ENCODE measurements at places on chromosomes 1 and 21.

DNA sequence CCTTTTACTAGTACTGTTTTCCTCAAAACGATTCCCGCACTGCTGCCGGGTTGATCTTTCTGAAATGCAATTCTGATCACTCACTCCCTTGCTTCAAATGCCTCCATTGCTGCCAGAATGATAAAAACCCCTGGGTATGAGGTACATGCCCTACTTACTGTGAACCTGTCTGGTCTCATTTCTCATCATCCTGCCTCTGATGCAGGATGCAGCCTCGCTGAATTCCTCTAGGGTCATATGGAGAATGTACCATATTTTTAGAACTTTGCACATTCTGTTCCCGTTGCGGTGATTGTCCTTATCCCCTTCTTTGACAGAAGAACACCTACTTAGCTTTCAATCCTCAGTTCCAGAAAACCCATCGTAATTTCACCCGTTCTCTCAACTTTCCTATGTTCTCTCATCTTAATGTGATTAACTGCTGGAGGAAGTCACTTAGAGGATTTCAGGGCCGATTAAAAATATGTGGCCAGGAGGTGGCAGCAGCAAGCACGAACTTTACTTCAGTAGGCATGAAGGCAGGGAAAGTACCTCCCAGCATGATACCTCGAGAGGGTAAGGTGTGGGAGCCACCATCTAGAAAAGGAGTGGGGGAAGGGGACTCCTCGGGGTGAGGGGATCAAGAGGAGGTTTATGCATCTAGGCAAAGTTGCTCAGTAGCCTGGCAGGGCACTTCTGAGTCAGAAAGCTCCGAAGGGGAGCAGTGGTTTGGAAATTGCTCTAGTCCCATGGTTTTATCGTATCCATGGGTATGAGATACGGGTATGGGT lies 361.5 kb upstream of the ZP4 start:
- DNase-seq: peak; percentile 72

DNA sequence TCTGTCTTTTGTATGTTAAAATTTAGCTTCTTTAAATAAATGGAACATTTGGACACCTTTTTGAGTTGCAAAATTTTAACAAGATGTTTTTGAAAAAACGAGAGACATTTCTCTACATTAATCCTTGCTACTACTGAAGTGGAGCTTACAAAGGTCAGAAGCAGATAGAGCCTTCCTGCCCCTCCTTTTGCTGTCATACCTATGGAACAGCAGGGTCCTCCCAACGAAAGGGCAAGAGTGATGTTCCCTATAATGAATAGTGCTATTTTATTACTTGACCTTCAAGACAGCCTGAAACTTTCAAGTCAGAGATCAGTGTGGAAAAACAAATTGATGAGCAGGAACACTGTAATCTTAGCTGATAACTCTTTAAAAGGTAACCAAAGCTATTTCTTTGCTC lies 1538.9 kb downstream of the PLA2G4A start:
- no peak for DNase-seq

DNA sequence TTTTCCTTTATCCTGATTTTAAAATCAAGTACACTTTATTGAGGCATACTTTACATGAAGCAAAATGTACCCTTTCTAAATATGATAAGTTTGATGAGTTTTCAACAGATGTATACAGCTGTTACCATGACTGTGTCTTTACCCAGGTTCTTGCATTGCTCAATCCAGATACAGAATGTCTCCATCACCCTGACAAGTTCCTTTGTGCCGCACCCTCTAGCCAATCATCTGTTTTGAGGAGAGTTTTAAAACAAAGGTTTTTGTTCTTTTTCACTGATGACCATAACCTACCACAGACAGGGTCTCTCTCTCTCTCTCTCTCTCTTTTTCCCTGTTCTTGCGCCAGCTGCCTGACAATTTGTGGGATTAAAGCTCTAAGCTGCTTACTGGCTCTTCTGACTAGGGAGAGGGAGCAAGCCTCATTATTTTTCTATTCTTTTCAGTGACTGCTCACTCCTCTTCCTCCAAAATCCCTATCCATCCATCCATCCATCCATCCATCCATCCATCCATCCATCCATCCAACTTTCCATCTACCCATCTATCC lies 1.2 kb upstream of the KCNE1 start:
- no peak for DNase-seq

- no peak for DNase-seq
Observed at GRCh38 chr1:14924455-14925331, 228.9 kb upstream of the TMEM51 start.

GRCh38 chr1:18058981-18059605 lies 48.5 kb upstream of the IGSF21 start:
- DNase-seq: no peak

- DNase-seq: no peak
Observed at GRCh38 chr1:205535866-205536758, 31.6 kb downstream of the CDK18 start.

GRCh38 chr1:97820470-97821188 lies 100.2 kb downstream of the DPYD start:
- DNase-seq: peak; percentile 63

DNA sequence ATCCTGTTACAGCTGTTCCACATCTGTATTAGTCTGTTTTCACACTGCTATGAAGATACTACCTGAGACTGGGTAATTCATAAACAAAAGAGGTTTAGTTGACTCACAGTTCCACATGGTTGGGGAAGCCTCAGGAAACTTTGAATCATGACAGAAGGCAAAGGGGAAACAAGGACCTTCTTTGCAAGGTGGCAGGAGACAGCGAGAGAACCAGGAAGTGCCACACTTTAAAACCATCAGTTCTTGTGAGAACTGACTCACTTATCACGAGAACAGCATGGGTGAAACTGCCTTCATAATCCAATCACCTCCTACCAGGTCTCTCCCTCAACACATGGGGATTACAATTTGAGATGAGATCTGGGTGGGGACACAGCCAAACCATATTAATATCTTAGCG lies 110.3 kb upstream of the TRABD2B start:
- no peak for DNase-seq

DNA sequence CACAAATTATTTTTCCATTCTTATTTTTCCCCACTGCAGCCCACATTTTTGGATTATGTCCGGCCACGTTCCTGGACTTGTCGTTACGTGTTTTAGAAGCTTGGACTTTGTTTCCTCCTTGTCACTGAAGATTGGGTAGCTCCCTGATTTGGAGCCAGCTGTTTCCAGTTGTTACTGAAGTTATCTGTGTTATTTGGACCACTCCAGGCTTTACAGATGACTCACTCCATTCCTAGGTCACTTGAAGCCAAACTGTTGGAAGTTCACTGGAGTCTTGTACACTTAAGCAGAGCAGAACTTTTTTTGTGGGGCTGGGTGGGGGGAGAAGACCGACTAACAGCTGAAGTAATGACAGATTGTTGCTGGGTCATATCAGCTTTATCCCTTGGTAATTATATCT lies 12.2 kb upstream of the AXDND1 start:
- no peak for DNase-seq

DNA sequence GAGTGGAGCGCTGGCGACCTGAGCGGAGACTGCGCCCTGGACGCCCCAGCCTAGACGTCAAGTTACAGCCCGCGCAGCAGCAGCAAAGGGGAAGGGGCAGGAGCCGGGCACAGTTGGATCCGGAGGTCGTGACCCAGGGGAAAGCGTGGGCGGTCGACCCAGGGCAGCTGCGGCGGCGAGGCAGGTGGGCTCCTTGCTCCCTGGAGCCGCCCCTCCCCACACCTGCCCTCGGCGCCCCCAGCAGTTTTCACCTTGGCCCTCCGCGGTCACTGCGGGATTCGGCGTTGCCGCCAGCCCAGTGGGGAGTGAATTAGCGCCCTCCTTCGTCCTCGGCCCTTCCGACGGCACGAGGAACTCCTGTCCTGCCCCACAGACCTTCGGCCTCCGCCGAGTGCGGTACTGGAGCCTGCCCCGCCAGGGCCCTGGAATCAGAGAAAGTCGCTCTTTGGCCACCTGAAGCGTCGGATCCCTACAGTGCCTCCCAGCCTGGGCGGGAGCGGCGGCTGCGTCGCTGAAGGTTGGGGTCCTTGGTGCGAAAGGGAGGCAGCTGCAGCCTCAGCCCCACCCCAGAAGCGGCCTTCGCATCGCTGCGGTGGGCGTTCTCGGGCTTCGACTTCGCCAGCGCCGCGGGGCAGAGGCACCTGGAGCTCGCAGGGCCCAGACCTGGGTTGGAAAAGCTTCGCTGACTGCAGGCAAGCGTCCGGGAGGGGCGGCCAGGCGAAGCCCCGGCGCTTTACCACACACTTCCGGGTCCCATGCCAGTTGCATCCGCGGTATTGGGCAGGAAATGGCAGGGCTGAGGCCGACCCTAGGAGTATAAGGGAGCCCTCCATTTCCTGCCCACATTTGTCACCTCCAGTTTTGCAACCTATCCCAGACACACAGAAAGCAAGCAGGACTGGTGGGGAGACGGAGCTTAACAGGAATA lies 4.2 kb downstream of the TFAP2E start:
- peak; percentile 95 for DNase-seq

GRCh38 chr1:229266832-229267500 lies 3.9 kb upstream of the RAB4A start:
- DNase-seq: no peak

DNA sequence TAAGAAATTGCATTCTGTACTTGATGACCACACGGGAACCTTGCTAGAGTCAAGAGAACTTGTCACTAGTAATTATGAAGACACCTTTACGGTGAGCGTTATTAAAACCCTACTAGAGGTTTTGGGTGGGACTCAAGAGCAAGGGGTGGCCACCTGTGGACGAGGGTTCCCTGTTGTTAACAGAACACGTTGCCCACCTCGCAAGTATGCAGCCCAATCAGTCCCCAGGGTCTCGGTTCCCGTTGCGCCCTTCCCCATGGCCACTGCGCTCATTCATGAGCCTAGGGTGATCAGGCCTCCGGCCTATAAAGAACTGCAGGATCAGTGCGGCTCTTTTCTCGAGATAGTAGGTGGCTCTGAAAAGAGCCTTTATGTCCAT lies 30.2 kb upstream of the RNF187 start:
- no peak for DNase-seq

DNA sequence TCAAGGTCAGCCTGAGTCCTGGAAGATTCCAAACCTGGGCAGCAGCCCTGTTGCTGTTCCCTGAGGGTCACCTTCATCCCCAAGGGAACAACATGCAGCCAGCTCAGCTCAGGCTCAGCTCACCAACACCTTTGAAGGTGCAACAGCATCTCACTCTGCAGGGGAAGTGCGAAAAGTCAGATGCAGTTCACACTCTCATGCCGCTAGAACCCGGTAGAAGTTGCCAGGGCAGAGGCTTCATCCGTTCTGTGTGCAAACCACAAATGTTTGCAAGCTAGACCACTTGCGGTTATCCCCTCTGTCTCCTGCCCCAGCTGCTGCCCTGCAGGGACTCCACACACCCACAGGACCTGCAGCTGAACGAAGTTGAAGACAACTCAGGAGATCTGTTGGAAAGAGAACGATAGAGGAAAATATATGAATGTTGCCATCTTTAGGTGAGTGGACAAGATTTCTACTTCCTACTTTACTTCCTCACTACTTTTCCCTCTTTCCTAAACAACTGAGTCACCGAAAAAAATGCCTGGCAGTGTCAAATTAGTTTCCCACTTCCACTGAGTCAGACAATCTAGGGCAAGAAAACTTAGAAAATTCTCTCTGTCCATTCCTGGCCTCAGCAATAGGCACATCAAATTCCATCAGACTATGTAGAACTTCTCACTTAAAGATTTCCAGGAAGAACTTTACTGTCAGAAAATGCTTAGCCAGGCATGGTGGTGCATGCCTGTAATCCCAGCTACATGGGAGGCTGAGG lies 1.8 kb upstream of the FCRL6 start:
- no peak for DNase-seq

DNA sequence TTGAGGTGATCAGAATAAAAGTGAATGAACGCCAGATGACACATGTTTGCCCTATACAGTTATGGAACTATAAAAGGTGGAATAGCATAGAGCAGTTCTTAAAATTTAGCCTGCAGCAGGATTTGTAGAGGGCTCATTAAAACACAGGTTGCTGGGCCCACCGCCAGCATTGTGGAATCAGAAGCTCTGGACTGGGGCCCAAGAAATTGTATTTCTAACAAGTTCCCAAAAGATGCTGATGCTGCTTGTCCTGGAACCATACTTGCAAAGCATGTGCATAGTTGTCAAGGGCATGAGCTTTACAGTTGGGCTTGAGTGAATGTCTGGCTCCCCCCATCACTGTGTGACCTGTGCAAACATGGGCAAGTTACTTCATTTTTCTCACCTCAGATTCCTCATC lies 37.5 kb upstream of the LRRC53 start:
- DNase-seq: no peak

GRCh38 chr1:219988387-219988786 lies 57.9 kb downstream of the EPRS1 start:
- no peak for DNase-seq

GRCh38 chr1:24058671-24059455 lies 53.1 kb downstream of the MYOM3 start:
- no peak for DNase-seq

DNA sequence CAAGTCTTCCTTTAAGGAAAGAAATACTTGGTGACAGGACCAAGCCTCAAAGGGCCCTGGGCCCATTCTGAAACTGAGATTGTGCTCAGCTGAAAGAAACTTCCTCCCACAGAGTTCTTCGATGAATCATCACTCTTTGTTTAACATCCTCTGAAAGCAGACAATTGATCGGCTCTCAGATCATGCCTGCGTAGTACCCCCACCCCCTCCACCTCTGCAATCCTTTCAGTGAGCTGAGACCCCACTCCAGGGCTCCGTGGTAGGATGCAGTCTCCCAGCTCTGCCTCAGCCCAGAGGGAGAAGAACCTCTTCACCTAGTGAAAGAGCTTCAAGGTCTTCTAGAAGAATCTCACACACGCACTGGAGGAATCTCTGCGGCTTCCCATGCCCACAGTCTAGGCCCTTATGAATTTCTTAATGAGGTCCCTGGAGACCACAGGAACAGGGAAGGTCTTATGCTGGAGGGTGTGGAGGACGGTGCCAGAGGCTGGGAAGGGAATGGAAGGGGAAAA lies 104.9 kb upstream of the SOD1 start:
- DNase-seq: no peak

- DNase-seq: no peak
Observed at GRCh38 chr21:45984584-45985095, 3.1 kb downstream of the COL6A1 start.

GRCh38 chr1:91929250-91929649 lies 20.0 kb upstream of the BRDT start:
- no peak for DNase-seq

- no peak for DNase-seq
Observed at GRCh38 chr1:163928069-163928468, 606.3 kb downstream of the NUF2 start.

- peak; percentile 40 for DNase-seq
Observed at GRCh38 chr1:183622013-183622412, 13.6 kb downstream of the ARPC5 start.

DNA sequence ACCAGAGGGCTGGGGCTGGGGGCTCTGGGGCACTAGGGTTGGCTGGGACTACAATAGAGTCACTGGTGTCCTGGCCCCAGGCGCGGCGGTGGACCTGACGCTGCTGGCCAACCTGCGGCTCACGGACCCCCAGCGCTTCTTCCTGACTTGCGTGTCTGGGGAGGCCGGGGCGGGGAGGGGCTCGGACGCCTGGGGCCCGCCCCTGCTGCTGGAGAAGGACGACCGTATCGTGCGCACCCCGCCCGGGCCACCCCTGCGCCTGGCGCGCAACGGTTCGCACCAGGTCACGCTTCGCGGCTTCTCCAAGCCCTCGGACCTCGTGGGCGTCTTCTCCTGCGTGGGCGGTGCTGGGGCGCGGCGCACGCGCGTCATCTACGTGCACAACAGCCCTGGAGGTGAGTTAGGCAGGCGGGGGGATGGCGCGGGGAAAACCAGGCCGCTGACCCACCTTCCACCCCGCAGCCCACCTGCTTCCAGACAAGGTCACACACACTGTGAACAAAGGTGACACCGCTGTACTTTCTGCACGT lies 4.1 kb downstream of the TIE1 start:
- DNase-seq: no peak

- no peak for DNase-seq
Observed at GRCh38 chr1:36349839-36350238, 26.4 kb upstream of the EVA1B start.

All from Kasumi-1 (cell line).